ENCODE measurements at places on chromosomes 7 and 10.

DNA sequence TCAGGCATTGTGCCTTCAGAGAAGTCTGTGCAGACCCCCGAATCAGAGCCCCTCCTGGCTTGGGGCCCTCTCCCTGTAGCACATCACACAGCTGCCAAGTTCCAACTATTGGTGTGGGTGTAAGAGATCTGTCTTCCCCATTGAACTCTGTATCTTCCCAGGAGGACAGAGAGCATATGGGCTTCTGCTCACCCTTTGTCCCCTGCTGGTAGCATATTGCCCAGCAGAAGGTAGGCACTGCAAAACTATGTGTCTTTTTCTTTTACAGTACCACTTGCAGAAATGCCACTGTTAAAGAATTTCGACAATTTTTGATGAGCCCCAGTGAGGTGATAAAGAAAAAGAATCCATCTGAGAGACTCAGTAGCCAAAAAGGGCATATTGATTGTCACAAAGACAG lies 59.6 kb downstream of the NPY start:
- H3K4me3 ChIP-seq: no peak overlapping the region
- no peak for DNase-seq
- no peaks in the 10 kb centered on the region for H3K27me3 ChIP-seq
- peaks cover 10% of the 10 kb centered on the region for H3K4me1 ChIP-seq

DNA sequence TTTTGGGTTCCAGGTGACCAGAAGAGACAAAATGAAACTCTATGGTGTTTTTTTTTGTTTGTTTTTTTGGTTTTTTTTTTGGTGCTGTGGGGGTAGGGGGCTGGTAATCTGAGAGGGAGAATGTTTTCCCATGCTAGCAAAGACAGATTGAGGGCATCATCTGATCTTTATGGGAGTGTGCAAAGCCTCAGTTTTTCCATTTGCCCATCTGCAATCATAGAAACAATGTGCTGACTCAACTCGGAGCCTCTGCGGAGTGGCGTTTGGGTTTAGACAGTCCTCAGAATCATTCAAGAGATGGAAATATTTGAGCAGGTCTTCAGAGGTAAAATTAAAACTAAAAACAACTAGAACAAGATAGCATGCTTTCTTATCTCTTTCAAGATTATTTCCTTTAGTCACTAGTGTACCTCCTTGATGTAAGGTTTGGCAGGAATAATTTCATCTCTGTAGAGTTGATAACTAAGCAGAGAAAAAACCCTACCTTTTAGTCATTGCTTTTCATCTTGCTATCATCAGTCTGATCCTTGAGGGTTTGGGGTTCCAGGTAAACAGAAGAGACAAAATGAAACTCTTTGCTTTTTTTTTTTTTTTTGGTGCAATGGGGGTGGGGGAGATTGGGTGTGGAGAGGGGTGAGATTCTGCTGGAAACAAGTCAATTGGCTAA lies 18.0 kb downstream of the CNNM2 start:
- peaks cover 4% of the 10 kb centered on the region for H3K4me1 ChIP-seq
- H3K27me3 ChIP-seq: no peaks in the 10 kb centered on the region
- H3K4me3 ChIP-seq: no peak overlapping the region

DNA sequence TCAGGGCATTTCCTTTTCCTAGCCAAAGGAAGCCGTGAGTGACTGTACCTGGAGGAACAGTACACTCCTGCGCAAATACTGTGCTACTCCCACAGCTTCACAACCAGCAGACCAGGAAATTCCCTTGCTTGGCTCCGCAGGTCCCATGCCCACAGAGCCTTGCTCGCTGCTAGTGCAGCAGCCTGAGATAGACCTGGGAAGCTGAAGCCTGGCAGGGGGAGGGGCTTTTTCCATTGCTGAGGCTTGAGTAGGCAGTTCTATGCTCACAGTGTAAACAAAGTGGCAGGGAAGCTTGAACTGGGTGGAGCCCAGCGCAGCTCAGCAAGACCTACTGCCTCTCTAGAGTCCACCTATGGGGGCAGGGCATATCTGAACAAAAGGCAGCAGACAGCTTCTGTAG lies 291.2 kb downstream of the HGF start:
- no peaks in the 10 kb centered on the region for H3K36me3 ChIP-seq
- H3K4me1 ChIP-seq: no peaks in the 10 kb centered on the region
- H3K27me3 ChIP-seq: no peaks in the 10 kb centered on the region

DNA sequence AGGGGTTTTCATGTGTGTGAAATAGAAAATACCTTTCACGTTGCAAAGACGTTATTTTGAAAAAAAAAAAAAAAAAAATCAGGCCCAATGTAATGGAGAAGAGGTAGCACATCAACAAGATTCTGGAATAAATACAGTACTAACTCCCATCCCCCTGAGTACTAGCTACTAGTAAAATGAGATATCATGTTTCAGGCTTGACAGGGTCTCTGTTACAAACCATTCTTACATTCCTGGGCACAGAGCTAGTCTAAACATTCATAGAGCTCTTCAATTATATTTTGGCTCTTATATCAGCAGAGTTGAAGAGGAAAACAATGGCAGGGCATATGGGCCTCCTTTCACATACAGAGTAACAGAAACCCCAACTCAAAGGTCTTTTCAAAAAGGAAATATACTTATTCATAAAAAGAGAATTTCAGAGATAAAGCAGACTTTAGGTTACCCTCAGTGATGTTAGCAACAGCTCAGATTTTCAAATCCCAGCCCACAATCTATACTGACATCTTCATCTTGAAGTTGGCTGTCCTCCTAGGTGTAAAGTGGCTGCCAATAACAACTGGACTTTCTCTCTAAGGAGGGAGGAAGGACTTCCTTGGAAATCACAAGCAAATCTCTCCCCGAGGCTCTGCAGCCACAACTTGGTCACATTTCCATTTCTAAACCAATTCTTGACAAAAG lies 18.6 kb downstream of the C7orf33 start:
- H3K4me3 ChIP-seq: no peak overlapping the region
- H3K36me3 ChIP-seq: no peaks in the 10 kb centered on the region
- no peaks in the 10 kb centered on the region for H3K4me1 ChIP-seq
- H3K27me3 ChIP-seq: no peaks in the 10 kb centered on the region
- no peak overlapping the region for H3K27ac ChIP-seq
- no peak for DNase-seq

GRCh38 chr7:45036317-45036716 lies 36.3 kb downstream of the CCM2 start:
- H3K36me3 ChIP-seq: peaks cover 4% of the 10 kb centered on the region
- no peaks in the 10 kb centered on the region for H3K4me1 ChIP-seq
- DNase-seq: no peak
- no peak overlapping the region for H3K27ac ChIP-seq
- no peaks in the 10 kb centered on the region for H3K27me3 ChIP-seq

GRCh38 chr7:106869954-106870353 lies 4.9 kb downstream of the PIK3CG start:
- H3K4me3 ChIP-seq: no peak overlapping the region
- H3K27ac ChIP-seq: no peak overlapping the region
- DNase-seq: no peak

- no peak for DNase-seq
- H3K27me3 ChIP-seq: no peaks in the 10 kb centered on the region
Observed at GRCh38 chr7:77944183-77945182, 145.9 kb downstream of the PHTF2 start.

DNA sequence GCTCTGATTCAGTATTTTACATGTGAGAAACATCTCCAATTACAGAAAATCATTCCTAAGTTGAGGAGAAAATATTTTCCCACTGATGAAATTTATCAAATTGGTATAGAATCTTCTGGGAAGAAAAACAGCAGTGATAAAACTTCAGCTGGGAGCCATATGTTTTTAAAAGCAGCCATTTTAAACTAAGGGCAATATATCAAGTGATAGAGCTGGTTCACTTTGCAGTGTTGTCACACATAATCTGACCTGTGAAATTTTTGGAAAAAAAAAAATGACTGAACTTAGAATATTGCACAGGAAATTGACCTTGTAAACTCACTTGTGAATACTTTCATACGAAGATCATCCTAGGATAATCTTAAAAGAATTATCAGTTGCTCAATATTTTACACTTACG lies 10.5 kb upstream of the EZH2 start:
- no peak overlapping the region for H3K4me3 ChIP-seq
- no peak for DNase-seq
- no peaks in the 10 kb centered on the region for H3K4me1 ChIP-seq
- no peaks in the 10 kb centered on the region for H3K36me3 ChIP-seq
- H3K27me3 ChIP-seq: no peaks in the 10 kb centered on the region

DNA sequence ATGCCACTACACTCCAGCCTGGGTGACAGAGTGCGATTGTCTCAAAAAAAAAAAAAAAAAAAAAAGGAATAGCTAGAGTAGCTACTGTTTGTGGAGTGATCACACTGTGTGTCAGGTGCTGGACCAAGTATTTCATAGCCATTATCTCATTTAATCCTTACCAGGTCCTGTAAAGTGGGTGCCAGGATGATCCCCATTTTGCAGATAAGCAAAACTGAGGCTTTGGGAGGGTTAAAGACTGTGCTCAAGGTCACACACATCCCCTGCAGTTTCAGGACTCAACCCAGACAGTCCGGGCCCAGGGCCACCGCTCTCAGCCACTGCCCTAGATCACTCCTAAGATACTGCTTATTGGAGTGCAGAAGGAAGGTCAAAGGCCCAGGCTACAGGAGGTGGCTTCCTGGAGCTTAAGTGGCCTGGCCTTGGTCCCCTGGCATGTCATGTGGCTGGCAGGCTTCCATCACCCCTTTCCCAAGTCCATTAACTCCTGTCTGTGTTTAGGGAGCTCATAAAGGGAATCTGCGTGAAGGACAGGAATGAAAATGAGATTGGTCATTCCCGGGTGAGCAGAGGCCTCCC lies 12.4 kb upstream of the WBP1L start:
- no peaks in the 10 kb centered on the region for H3K36me3 ChIP-seq
- H3K4me1 ChIP-seq: peaks cover 32% of the 10 kb centered on the region
- DNase-seq: peak; percentile 40
- H3K4me3 ChIP-seq: no peak overlapping the region
- peak overlapping the region; percentile 67 for H3K27ac ChIP-seq

- H3K4me1 ChIP-seq: no peaks in the 10 kb centered on the region
- no peak overlapping the region for H3K27ac ChIP-seq
- no peaks in the 10 kb centered on the region for H3K36me3 ChIP-seq
- no peak overlapping the region for H3K4me3 ChIP-seq
- DNase-seq: no peak
Observed at GRCh38 chr10:11224792-11225416, 207.2 kb downstream of the CELF2 start.

GRCh38 chr7:78983483-78983882 lies 470.0 kb downstream of the MAGI2 start:
- H3K4me1 ChIP-seq: no peaks in the 10 kb centered on the region
- no peak overlapping the region for H3K27ac ChIP-seq
- no peaks in the 10 kb centered on the region for H3K36me3 ChIP-seq
- no peak overlapping the region for H3K4me3 ChIP-seq

DNA sequence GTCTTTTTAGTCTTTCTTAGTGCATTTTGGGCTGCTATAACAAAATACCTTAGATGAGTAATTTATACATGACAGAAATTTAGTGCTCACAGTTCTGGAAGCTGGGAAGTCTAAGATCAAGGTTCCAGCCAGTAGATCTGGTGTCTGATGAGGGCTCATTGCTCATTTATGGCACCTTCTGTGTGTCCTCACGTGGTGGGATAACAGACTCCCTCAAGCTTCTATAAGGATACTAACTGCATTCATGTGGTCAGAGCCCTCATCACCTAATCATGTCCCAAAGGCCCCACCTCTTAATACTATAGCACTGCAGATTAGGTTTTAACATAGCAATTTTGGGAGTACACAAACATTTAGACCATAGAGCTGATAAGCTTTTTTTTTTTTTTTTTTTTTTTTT lies 80.4 kb downstream of the ZNRF2 start:
- no peak for DNase-seq
- H3K4me3 ChIP-seq: no peak overlapping the region
- H3K27ac ChIP-seq: no peak overlapping the region
- H3K27me3 ChIP-seq: no peaks in the 10 kb centered on the region
- peaks cover 11% of the 10 kb centered on the region for H3K4me1 ChIP-seq

Measured in thyroid gland (tissue), 4 donors.